ENCODE measurements at places on chromosomes 1 and 21.

- DNase-seq: no peak
These were observed 58.5 kb downstream of the STYXL2 start for GRCh38 chr1:167152192-167152876.

DNA sequence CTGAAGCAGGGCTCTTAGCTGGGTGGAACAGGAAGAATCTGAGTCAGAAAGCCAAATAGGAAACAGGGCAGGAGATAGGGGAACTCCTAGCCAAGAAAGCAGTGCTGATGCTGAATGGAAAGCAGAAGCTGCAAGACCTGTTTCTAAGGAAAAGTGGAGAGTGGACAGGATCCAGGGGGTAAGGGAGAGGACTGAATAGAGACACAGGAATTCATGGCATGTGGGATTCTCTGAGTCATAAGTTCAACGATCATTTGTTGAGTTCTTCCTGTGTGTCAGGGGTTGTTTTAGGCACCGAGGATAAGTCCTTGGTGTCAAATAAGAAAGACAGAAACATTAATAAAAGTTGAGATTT, 153.8 kb upstream of the FGGY start:
- DNase-seq: peak; percentile 95

DNA sequence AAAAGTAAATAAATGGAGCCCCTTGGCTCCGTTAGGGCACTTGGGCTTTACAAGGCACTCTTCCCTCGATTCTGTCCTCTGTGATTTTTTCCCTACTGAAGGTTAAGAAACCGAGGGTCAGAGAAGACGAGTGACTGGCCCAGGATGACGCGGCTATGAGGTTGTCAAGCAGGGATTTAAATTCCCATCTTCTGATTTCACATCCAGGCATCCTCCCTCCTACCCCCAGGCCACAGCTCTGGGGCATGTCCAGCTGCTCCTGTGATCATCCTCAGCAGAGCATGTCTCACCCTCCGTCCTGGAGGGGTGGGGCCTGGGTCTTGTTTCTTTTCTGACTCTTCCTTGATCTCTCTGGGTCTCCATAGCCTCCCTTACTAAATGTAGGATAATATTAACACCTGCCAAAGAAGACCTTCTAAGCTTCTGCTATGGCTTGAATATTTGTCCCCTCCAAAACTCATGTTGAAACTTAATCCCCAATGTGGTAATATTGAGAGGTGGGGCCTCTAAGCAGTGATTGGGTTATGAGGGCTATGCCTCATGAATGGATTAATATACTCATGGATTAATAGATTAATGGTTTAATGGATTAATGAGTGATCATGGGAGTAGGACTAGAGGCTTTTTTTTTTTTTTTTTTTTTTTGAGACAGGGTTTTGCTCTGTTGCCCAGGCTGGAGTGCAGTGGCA, 4.6 kb downstream of the CRYBG2 start:
- peak; percentile 83 for DNase-seq

DNA sequence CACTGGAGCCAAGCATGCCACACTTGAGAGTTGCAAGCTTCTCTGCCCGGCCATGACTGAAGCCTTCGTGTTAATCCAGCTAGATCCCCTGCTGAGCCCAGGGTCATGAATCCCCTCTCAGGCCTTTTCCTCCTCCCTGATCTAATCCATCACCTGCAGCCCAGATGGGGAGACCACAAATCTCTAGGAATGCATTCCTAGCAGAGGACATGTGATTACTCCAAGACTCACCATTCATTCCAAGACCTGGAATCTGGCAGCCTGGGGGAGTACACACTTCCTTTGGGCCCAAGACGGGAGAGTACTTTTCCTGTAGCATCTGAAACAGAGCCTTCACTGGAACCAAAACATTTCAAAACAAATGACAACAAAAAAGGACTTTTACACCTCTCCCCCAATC, 269.3 kb upstream of the NFIA start:
- no peak for DNase-seq

- DNase-seq: no peak
These were observed 16.1 kb downstream of the MAB21L3 start for GRCh38 chr1:116127123-116127847.

GRCh38 chr1:54857141-54857540, 29.9 kb downstream of the DHCR24 start:
- DNase-seq: no peak

DNA sequence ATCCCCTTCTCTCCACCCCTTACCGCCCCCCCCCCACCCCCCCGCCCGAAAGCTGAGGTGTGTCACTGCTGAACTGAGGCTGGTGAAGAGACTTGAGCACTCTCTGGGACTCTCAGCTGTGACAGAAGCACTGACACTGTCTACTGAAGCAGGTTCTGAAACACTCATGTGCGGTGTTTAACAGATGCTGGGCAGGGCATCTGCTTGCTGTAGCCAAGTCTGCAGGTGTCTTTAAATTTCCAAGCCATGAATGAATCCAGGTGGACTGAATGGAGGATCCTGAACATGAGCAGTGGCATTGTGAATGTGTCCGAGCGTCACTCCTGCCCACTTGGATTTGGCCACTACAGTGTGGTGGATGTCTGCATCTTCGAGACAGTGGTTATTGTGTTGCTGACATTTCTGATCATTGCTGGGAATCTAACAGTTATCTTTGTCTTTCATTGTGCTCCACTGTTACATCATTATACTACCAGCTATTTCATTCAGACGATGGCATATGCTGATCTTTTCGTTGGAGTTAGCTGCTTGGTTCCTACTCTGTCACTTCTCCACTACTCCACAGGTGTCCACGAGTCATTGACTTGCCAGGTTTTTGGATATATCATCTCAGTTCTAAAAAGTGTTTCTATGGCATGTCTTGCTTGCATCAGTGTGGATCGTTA, at the start of gene GPR52:
Gene GPR52 (plus strand): TSS at position 99 of the 665 bp plus-strand sequence. CDS start 148 bp downstream, at position 247.
- DNase-seq: no peak

DNA sequence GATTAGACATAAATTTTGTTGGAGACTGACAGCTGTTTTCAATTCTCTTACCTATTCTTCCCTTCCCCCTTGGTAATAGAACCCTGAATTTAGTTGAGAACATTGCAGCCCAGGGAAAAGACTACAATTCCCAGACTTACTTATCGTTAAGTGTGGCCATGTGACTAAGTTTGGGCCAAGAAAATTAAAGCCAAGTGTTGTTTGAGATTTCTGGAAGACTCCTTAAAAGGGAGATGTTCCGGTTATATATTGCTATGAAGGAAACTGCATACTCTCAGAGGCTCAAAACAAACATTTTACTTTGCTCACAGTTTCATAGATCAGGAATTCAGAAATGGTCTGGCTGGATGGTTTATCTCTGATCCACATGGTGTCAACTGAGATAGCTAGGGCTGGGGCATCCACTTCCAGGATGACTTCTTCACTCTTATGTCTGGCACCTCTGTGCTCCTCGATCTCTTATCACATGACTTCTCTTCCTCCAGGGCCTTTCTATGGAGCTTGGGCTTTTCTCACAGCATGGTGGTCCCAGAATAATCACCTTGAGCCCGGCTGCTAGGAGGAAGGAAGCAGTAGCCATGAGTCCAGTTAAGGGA, 22.4 kb upstream of the CD34 start:
- no peak for DNase-seq

GRCh38 chr1:202577381-202577780, 132.9 kb downstream of the SYT2 start:
- DNase-seq: no peak

DNA sequence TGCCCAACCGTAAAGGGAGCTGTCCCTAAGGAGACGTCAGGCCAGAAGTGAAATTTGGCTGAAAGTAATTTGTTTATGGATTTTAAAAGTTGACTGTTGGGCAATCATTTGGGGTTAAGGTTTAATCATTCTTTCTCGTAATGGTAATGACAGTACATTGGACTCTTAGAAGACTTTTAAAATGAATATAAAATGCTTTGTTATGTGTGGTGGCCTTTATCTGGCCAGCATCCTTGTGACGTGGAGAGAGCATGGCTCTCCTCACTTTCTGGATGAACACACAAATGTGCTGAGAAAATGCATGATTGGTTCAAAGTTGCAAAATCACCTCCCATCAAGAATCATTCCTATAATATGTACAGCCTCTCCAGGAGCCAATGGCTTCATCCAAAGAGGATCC, 160.2 kb downstream of the DHRS3 start:
- no peak for DNase-seq

DNA sequence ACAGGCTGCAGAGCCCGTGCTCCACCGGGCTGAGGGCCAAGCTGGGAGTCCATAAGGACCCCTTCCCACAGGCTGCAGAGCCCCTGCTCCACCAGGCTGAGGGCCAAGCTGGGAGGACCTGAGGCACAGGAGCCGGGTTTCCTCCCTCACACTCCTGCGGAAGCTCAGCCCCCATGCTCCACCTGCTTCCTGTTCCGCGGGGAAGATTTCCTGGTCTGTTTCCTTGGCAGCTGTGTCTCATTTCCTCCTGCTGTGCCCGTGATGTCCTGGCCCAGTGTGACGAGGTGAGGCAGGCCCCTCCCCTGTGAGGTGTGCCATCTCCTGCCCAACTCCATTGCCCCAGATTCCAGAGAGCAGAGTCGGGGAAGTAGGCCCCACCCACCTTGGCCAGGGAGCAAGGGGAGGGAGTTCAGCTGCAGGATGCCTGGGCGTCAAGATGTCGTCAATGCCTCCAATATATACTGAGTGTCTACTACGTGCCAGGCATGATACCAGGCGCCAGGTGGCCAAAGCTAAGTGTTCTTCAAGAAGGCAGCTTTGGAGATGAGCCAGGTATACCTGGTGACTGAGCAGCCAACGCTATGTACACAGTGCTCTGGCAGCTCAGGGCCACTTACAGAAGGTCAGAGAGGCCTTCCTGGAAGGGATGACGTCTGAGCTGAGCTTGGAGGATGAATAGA, 58.8 kb downstream of the NAV1 start:
- DNase-seq: no peak

- DNase-seq: peak; percentile 80
These were observed 23.3 kb downstream of the DUSP10 start for GRCh38 chr1:221718381-221719277.

DNA sequence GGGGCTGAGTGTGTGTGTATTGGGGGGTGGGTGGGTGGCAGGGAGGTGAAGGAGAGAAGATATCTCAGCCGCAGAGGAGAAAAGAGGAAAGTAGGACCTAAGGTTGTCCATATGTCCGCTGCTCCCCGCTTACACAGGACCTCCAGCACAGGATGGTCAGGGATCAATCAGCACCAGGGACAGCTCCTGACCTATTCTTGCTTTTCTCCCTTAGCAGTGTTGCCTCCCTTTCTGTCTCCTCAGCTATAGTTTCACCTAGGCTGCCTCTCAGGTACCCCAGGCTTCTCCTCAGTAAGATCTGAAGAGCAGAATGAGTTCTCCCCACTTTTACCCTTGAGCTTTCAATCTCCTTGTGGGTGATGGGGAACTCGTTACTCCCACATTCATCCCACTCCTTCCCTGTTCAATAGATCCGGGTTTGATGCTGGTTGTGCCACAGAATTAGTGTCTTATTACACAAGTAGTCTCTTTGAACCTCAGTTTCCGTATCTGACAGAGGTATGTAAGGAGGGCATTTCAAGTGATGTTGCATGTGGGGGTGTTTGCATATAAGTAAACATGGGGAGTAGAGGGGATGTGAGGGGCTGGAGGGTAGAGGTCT, 1.4 kb upstream of the DPH2 start:
- no peak for DNase-seq

DNA sequence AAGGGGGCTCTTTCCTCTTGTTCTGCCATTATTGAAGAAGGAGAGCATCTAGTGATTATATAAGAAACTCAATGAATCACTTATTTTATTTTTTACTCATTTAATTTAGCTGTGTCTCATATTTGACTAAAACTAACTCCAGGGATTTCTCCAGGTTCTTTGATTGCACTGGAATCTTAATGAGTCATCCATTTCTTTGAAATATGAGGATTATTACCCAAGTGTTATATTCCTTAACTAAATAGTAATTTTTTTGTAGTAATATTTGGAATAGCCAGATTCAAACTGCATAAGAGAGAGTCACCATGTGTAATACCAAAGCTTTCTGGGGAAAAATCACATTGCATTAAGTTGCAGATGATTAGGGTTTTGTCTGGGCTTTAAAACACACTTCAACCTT, 59.5 kb downstream of the NTMT2 start:
- DNase-seq: no peak

- no peak for DNase-seq
These were observed 548 bp downstream of the B3GALT5 start for GRCh38 chr21:39613041-39613934.

GRCh38 chr1:62210960-62211359, 16.3 kb downstream of the L1TD1 start:
- no peak for DNase-seq

DNA sequence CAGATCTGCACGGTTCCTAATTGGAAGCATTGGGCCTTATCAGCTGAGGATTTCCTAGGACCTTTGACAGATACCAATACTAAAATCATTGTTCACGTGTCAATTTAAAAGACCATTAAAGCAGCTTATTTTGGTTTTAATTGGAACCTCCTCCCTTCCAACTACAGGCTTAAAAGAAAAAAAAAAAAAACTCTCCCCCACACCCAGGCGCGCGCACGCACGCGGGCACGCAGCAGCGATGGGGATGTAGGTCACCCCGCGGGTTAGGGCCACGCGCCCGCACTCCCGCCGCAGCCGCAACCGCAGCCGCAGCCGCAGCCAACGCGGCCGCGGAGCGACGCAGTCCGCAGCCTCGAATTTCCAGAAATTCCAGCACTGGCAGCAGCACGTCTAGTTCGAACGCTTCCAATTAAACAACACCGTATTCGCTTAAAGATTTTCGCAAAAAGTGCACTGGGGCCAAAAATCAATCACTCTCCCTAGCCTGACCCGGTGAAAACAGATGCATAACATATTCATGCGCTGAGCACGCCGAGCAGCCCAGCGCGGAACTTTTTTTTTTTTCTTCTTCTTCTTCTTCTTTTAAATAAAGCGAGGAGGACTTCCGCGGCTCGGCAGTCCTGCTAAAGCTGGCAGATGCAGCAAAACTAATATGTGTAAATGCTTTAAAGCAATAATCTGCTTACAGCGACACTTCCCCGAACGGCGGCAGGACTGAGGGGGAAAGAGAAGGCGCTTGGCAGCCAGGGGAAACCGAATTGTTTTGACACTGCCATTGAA, 13.3 kb upstream of the BARHL2 start:
- DNase-seq: no peak

DNA sequence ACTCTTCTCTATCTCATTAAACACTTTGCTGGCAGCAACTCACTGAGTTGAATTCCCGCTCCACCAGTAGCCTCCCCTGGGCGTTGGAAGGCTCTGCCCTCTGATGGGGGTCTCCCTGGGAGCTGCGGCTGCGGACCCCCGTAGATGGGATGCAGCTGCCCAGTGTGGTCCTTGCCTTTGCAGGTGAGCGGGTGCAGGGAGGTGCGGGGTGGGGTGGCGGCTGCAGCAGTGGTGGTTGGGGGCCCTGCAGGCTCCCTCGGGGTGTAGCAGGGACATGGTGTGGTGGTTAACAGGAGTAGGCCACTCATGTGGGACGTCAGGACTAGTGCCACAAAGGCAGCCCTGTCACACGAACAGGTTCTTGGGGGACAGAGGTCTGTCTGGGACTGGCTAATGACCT, 42.0 kb downstream of the GALNT2 start:
- no peak for DNase-seq

GRCh38 chr1:55018395-55018794, 19.7 kb downstream of the BSND start:
- no peak for DNase-seq
